T-helper 2 cell treated with Interferon-gamma antibody and Interleukin-4, amounts not matched to agents 5 μg/mL and 100 μg/mL, for 36 hours (primary cell): ENCODE measurements at places on chromosomes 16 and 17.
A peak's percentile ranks its signal among the peaks of the same experiment; 100 is the strongest.

- no peak for DNase-seq
These were observed 23.6 kb downstream of the CLEC16A start for GRCh38 chr16:10967986-10968385.

- no peak for DNase-seq
These were observed 85.8 kb downstream of the SKAP1 start for GRCh38 chr17:48344251-48344650.

GRCh38 chr16:9836118-9836736 lies 346.0 kb downstream of the GRIN2A start:
- DNase-seq = no peak

GRCh38 chr16:57044931-57045693 lies 47.3 kb upstream of the CPNE2 start:
- no peak for DNase-seq

DNA sequence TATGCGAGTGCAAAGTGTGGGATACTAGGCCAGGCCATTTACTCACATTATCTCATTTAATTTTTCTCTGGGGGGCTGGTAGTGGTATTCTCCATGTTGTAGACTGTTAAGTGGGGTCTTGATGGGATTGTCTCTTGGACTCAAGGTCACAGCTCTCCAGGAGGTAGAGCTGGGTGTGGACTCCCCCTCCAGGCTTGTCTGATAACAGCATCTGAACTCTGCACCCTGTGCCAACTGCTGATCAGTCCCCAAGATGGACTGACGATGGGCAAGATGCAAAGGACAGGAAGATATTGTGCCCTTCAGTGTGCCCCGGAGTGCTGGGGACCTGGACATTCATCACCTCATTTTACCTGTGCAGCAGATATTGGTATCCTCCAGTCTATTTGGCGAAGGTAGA lies 147.8 kb downstream of the MSI2 start:
- DNase-seq = no peak

DNA sequence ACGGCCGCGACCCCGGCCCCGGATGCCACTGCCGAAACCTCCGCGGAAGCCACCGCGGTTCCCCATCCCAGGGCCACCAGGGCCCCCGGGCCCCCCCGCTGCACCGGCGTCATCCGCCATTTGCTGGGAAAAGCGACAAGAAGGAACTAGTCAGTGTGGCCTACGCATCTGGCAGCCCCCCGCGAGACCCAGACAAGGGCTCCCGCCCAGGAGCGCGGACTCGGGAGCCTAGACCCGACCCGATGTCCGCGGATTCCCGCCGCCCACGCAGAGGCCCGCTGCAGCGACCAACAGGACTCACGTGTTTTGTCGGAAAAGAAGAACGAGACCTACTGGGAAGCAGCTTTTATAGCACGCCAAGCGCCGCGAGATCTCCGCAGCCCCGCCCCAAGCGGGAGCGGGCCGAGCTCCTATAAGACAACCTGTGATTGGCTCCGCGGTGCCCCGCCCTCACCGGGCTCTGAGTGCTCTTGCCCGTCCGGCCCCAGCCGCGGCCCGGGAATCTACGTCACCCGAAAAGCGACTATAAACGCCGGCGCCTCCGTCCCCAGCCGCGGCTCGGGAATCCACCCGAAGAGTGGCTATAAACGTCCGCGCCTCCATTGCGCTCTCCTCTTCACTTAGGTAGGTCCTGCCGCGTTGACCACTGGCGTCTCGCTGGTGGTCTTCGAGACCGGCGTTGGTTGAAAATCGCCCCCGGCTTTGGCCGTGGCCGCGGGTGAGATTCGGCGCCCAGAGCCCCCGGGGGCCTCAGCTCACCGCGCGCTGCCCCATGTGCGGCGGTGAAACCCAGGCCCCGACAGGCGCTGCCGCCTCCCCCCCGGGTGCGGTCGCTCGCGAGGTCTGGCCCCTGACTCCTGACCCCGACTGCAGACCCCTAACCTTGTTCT lies at the start of gene RPS2:
Gene RPS2 (minus strand): TSS at position 321 of the 890 bp plus-strand sequence. CDS start 201 bp downstream, at position 120.
- DNase-seq = peak; percentile 100

GRCh38 chr16:24589997-24590396 lies 50.6 kb downstream of the RBBP6 start:
- no peak for DNase-seq

DNA sequence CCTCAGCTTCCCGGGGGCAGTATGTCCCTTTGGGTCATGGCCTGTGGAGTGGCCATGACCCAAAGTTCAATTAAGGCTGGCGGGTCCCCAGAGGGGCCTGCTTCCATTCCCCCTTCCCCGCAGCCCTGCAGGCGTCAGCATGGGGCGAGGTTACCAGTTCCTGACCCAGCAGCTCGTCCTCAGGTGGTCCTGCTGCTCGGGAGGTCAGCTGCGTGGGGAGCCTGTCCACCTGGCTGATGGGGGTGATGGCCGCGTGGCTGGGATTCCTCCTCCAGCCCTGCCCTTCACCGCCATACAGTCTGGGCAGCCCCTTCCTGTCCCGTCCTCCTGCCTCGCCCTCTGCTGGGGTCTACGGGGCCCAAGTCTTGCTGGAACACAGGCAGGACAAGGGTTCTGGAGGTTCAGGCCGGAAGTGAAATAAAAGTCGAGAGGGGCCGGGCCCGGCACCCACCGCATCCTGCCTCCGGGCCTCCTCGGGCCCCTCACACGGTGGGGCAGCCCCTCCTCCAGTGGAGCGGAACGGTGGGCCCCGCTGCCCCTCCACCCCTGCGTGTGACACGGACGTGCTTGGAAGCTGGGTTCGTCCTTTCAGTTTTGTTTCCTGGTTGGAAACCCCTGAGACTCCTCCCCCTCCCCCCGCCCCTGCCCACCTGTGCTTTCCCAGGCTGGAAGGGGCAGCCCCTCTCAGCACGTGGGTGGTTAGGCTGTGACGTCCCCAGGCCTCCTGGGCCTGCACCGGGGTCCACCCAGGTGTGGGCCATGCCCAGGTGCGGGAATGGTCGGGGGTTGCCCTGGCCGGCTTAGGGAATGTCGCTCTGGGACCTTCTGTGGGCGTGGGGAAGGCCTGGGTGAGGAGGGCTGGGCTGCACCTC lies 6.8 kb downstream of the UBALD2 start:
- DNase-seq = peak; percentile 85

- no peak for DNase-seq
These were observed 5.0 kb upstream of the SNAI3 start for GRCh38 chr16:88691129-88691813.

- no peak for DNase-seq
These were observed 225.5 kb downstream of the LGALS9B start for GRCh38 chr17:20241855-20242254.

- no peak for DNase-seq
These were observed 2.3 kb downstream of the TMEM107 start for GRCh38 chr17:8173871-8174322.

DNA sequence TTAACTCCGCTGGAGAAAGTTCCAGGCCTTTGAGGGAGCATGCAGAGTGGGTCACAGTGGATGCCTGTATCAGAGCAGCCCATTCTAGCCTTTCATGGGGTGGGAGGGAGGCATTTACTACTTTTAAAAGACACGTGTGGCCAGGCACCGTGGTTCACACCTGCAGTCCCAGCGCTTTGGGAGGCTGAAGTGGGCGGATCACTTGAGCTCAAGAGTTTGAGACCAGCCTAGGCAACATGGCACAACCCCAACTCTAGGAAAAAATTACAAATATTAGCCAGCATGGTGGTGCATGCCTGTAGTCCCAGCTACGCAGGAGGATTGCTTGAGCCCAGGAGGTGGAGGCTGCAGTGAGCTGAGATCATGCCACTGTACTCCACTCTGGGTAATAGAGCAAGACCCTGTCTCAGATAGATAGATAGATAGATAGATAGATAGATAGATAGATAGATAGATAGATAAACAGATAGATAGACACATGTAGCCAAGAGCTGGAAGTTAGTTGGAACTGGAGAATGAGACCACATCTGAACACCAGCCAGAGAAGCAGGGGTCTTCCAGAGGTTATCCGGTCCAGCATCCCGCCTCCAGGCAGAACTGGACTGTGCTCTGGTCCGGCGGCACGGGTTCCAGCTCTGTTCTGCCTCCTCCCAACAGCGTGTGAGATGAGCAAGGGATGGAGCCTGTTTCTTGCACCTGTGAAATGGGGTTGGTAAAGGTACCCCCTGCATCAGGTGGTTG lies 3.6 kb downstream of the ADCY7 start:
- no peak for DNase-seq

DNA sequence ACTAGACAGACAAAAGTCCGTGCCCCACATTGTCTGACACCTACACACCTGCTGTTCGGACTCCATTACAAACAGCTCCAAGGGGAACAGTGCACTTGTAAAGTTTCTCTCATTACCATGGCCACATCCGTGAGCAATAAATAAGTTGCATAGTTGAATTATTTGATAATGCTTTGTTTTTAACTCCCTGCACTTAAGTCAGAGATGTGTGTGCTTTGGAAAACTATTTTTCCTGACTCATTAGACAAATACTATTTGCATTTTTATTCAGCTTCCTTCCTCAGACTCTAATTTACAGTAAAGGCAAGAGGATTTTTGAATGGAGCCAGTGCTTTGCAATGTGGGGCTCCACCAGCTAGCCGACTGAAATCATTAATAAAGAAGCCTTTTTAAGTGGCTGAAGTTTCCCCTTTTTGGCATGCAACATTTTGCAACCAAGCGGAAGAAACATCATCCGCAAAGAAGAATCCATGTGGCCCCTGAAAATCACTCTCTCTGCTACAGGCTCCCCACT lies 6.5 kb upstream of the CCL2 start:
- no peak for DNase-seq

GRCh38 chr17:27402943-27403342 lies 53.3 kb upstream of the KSR1 start:
- DNase-seq = no peak

- no peak for DNase-seq
These were observed 24.5 kb downstream of the SOCS1 start for GRCh38 chr16:11231367-11231970.

DNA sequence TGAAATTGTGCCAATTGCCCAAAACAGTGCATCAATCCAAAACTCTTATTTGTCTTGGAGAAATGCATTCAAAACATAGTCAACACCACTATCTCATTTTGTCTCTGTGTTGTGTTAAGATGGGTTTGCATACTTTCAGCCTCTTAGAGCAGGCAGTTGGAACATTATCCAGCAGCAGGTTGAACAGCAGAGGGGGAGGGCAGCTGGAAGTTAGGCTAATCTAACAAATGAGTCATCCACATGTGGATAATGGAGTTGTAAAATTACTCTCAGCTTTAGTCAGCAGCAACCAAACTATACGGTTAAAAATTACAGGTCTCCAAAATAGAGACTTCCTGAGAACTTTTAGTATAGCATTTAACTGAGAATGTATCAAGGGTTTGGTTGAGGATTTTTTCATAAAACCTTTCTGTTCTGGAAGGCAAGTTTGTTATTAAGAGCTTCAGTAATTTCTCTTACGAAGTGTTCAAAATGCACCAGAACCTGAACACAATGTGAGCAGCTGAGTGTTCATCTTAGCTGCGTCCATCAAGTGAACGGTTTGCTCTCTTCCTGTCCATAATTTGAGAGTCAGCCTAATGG lies 46.3 kb downstream of the PRKCA start:
- DNase-seq = peak; percentile 46

DNA sequence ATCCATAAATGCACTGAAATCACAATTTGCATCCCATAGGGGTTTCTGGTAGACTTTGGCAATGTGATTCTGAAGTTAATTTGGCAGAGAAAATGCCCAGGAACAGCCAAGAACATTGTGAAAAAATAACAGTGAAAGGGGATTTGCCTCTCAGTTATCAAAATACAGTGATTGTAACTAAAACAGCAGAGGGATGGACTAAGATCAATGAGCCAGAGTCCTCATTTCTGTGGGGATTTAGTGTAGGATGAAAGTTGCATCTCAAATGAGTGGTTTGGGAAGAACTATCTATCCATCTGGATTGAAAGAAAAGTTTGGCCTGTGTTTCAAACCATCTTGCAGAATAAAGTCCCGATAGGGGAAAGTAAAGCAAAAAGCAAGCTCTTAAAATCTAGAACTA lies 28.1 kb downstream of the MYBBP1A start:
- DNase-seq = no peak

- no peak for DNase-seq
These were observed 6.6 kb downstream of the CD300C start for GRCh38 chr17:74539281-74539820.

DNA sequence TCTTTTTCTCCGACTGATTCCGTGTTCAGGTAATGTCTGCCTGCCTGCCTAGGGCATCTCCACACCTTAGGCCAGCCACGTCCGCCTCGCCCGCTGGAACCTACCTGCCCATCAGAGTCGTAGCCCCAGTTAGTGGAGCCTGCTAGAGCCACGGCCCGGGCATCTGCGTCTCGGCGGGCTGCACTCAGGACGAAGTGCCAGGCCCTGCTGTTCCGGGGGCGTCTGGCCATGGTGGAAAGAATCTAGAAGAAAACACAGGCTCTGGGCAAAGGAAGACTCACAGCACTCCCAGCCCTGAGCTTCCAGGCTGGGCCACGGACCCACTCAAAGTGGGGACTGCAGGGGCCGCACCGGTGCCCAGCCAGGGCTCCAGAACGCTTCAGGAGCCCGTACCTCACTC lies 1.1 kb downstream of the SPSB3 start:
- DNase-seq = no peak

- no peak for DNase-seq
These were observed 1.7 kb downstream of the NUPR1 start for GRCh38 chr16:28537076-28537475.

DNA sequence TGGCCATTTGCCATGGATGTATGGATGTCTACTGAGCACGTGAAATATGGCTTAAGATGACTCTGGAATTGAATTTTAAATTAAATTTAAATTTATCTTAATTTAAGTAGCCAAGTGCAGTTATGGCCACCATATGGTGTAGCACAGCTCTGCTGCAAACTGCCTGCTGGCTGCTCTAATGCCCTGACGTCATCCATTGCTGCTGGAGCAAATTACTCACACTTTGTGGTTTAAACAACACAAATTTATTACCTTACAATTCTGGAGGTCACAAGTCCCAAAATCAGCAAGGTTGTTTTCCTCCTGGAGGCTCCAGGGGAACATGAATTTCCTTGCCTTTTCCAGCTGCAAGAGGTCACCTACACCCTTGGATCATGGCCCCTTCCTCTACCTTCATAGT lies 679.3 kb upstream of the EEF2KMT start:
- DNase-seq = no peak

DNA sequence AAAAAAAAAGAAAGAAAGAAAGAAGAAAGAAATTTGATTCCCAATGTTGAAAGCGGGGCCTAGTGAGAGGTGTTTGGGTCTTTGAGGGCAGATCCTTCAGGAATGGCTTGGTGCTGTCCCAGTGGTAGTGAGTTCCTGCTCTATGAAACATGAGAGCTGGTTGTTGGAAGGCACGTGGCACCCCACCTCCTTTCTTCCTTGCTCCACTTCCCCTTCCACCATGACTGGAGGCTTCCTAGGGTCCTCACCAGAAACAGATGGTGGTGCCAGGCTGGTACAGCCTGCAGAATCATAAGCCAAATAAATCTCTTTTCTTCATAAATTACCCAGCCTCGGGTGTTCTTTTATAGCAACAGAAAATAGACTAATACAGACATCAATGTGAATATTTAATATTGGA lies 147.3 kb upstream of the KCNJ18 start:
- DNase-seq = no peak

DNA sequence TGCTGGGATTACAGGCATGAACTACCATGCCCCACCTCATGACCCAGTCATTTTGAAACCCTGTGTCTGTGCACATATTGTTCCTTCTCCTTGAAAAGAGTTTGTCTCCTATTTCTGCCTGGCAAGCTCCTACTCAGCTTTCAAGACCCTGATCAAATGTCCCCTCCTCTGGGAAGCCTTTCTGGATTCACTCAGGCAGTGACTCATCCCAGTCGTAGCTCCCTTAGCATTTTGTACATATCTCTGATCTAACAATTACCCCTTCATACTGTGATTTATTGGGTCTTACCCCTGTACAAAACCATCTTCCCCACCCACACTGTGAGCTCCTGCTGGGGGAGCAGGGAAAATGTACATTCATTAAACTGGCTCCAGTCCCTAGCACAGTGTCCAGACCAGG lies 18.1 kb upstream of the ABCC12 start:
- DNase-seq = no peak

GRCh38 chr17:60421273-60422161 lies 772 bp upstream of the CHCT1 start:
- DNase-seq = peak; percentile 65
